Progenitor cell of endocrine pancreas (in vitro differentiated cells): ENCODE measurements at places on chromosomes 6 and 20. TPM values are rescaled to one million over a fixed set of nuclear protein-coding genes. Genes with fewer than 3 reads are reported as not detected.
A peak's percentile ranks its signal among the peaks of the same experiment; 100 is the strongest.

DNA sequence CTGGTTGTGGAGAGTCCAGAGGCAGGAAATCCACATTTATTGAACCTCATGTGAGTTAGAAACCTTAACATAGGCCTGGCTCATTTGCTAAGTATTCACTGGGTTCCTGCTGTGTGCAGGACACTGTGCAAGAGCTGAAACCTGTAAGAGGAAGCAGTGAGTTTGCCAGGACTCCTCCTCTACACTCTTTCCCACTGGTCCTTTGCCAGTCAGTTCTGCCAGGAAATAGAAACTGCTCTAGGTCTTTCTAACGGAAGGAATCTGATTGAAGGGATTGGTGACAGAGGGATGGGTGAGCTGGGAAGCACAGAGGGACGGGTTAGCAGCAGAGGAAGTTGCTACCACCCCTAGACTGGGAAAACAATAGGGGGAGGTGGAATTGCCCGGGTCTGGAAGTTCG lies 234.2 kb upstream of the ECI2 start:
- no peaks in the 10 kb centered on the region for H3K36me3 ChIP-seq
- no peaks in the 10 kb centered on the region for H3K4me1 ChIP-seq

DNA sequence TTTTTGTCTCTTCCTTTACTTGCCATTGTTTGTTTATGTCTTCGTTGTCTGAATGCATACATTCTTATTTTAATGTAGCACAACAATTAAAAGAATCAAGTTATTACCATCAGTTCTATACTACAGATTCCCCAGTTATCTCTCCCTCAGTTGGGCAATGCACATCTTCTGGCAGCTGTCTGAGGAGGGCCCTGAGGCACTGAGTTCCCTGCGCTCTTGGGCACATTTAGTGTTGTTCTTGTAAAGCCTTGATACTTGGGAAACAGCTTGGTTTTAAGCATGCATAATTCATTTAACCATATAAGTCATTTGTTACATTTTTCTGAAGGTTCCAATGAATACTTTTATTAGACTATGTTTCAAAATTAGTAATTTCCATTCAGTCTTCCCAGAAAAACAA lies 117.9 kb downstream of the C6orf118 start:
- H3K27ac ChIP-seq = no peak overlapping the region
- H3K36me3 ChIP-seq = no peaks in the 10 kb centered on the region
- H3K4me3 ChIP-seq = no peak overlapping the region
- no peak for DNase-seq
- peaks cover 5% of the 10 kb centered on the region for H3K4me1 ChIP-seq
- H3K27me3 ChIP-seq = no peaks in the 10 kb centered on the region

GRCh38 chr6:111113336-111114086 lies 26.2 kb downstream of the SLC16A10 start:
- H3K27me3 ChIP-seq = no peaks in the 10 kb centered on the region
- H3K36me3 ChIP-seq = no peaks in the 10 kb centered on the region
- peaks cover 8% of the 10 kb centered on the region for H3K4me1 ChIP-seq
- DNase-seq = no peak
- no peak overlapping the region for H3K27ac ChIP-seq

- no peaks in the 10 kb centered on the region for H3K4me1 ChIP-seq
- H3K27me3 ChIP-seq = peaks cover 14% of the 10 kb centered on the region
- DNase-seq = no peak
These were observed 184.8 kb downstream of the CDC5L start for GRCh38 chr6:44572346-44572745.

- no peak overlapping the region for H3K27ac ChIP-seq
- no peaks in the 10 kb centered on the region for H3K4me1 ChIP-seq
- DNase-seq = no peak
- no peaks in the 10 kb centered on the region for H3K27me3 ChIP-seq
- no peak overlapping the region for H3K4me3 ChIP-seq
These were observed 166.9 kb upstream of the SALL4 start for GRCh38 chr20:51969191-51969590.

DNA sequence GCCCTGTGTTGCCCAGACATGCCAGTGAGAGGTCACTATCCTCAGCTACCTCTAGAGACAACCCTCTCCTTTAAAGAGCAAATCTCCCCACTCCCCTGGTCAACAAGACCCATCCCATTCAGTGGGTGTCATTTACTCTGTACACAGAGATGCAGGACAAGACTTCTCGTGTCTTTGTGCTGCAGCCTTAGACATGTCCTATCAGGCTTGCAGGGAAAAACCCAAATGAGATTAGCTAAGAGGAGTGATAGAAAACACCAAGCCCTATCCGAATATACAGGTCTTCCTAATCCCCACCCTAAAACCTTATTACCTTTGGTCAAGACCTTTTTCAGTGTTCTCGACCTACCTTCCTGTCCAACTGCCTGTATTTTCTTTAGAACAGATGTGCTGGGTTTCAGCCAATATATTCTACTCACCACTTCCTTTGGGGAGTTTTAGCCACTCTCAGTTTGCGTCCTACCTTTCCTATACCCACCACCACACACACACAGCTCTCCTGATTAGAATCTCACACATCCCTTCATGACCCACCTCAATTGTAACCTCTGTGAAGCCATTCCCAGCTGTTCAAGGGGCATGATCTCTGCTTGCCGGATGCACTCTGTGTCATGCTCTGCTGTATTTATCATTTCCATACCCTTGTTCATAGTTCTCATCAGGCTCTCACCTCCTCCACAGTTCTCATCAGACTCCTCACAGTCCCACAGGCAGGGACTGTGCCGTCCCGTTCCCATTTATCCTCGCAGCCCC lies 39.7 kb downstream of the TRAM2 start:
- peak overlapping the region; percentile 65 for H3K27ac ChIP-seq
- no peak overlapping the region for H3K4me3 ChIP-seq
- H3K27me3 ChIP-seq = no peaks in the 10 kb centered on the region

The MYCT1 gene
- not detected in 2 replicates for total RNA-seq

The DPPA5 gene
- not detected in 2 replicates for total RNA-seq

The FLRT3 gene
- 60.4 and 62.4 TPM in 2 replicates for total RNA-seq
